ENCODE measurements at places on chromosomes 4 and X. TPM values are rescaled to one million over a fixed set of nuclear protein-coding genes. Genes with fewer than 3 reads are reported as not detected.
A peak's percentile ranks its signal among the peaks of the same experiment; 100 is the strongest.

- H3K4me3 ChIP-seq = peak overlapping the region; percentile 74
- H3K27ac ChIP-seq = no peak overlapping the region
- no peaks in the 10 kb centered on the region for H3K27me3 ChIP-seq
These were observed 805 bp downstream of the ATP8A1 start for GRCh38 chr4:42655921-42656678.

DNA sequence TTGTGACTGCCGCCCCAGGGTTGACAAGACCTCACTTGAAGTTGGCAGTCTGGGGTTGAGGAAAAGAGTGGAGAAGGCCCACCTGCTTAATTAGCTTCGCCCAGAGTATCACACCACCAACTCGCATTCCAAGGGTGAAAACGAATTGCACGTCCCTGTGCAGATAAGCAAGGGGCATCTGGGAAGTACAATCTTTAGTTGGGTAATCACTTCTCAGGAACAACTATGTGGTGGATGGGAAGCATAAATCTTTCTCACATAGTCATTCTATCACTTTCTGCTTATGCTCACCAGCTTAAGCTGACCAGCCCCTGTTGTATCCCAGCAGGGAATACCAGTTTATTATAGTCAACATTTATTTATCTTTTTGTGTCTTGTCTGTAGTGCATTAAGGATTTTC lies 14.3 kb downstream of the SPCS3 start:
- no peak overlapping the region for H3K27ac ChIP-seq
- H3K4me3 ChIP-seq = no peak overlapping the region
- no peak for DNase-seq
- no peaks in the 10 kb centered on the region for H3K27me3 ChIP-seq

DNA sequence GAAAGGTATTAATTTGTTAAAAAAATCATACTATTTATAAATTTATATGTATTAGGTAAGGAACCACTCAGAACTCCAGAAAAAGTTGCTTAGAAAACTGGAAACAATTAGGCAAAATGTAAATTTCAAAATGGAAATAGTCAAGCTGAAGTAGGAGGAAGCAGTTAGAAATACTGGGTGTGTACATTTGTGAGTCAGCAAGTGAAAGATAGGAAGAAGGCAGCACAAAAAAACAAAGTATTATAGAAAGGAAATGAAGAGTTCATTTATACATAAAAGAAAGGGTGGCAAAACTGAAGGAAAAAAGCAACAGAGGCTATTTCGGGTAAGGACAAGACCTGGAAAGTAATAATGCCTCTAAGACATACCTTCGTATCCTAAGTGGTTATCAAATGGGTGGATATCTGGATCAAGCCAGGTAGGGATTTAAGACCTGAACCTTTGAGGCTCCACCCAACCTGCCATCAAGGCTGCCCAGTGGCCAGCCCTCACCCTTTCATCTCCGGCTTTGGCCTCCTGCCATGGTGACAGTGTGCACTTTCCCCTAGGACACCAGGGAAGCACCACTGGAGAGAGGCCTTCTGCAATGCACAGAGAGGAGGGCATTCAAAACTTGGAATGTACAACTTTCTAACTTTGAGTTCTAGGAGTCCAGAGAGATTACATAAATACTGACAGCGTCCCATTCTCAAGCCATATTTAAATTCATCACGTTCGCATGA lies at the start of gene LRRC66:
TSS of gene LRRC66 (minus strand) at position 428 of the 722 bp plus-strand sequence. CDS start 2,750 bp downstream, outside the sequence.
- H3K27ac ChIP-seq = no peak within 1 kb of the TSS
- DNase-seq = no peak
- H3K4me1 ChIP-seq = peaks cover 8% of the 10 kb centered on the region
- peaks cover 22% of the 10 kb centered on the region for H3K36me3 ChIP-seq

- H3K27me3 ChIP-seq = no peaks in the 10 kb centered on the region
- H3K27ac ChIP-seq = no peak overlapping the region
- no peak overlapping the region for H3K4me3 ChIP-seq
- DNase-seq = no peak
- H3K36me3 ChIP-seq = no peaks in the 10 kb centered on the region
- peaks cover 16% of the 10 kb centered on the region for H3K4me1 ChIP-seq
These were observed 8.1 kb downstream of the RAPGEF2 start for GRCh38 chr4:159110961-159111360.

GRCh38 chrX:17563076-17563475 lies 174.2 kb upstream of the SCML1 start:
- peaks cover 64% of the 10 kb centered on the region for H3K4me1 ChIP-seq
- no peak overlapping the region for H3K4me3 ChIP-seq
- no peaks in the 10 kb centered on the region for H3K36me3 ChIP-seq

DNA sequence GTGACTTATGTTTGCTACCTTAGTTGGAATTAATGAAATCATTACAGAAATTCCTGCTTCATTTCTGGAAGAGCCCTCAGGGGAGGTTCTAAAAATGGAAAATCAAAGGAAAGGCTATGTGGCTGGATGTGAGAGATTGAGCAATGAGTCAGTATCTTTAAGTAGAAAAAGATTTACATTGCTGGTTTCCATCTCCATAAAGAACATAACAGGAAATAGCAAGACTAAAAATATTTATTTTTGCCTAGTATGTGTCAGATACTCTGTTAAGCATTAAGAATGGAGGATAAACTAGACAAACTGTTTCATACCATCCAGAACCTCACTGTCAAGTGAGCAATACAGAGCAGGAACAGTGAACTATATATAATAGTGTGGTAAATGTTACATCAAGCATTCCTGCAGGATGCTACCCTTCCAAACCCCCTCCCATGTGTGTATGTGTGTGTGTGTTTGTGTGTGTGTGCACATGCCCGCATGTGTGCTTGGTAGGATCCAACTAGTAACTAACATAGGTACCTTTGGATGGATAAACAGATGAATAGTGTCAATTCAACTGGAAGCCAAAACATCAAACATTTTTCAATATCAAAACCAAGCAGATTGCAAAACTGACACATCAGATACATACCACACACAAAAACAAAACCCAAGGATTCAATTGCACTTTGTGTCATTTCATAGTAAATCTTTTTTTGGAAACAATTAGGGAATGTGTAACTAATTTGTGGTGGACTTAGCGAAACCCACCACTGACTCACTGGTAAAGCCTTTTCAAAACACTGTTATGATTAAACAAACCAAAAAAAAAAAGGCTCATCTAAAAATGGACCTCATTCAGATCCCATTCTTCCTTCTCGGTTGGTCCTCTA lies 223.4 kb downstream of the SHROOM3 start:
- H3K36me3 ChIP-seq = no peaks in the 10 kb centered on the region
- peak overlapping the region; percentile 79 for H3K27ac ChIP-seq
- DNase-seq = no peak
- no peaks in the 10 kb centered on the region for H3K27me3 ChIP-seq
- H3K4me1 ChIP-seq = peaks cover 38% of the 10 kb centered on the region

- H3K27ac ChIP-seq = no peak overlapping the region
- H3K4me3 ChIP-seq = no peak overlapping the region
- DNase-seq = no peak
- H3K4me1 ChIP-seq = no peaks in the 10 kb centered on the region
- H3K36me3 ChIP-seq = no peaks in the 10 kb centered on the region
These were observed 107.8 kb downstream of the CCNG2 start for GRCh38 chr4:77264826-77265225.

GRCh38 chrX:136450050-136450830 lies 37.5 kb upstream of the BRS3 start:
- no peak overlapping the region for H3K4me3 ChIP-seq
- no peak for DNase-seq
- no peaks in the 10 kb centered on the region for H3K4me1 ChIP-seq

FANCB gene
- 3.8 TPM for total RNA-seq

DNA sequence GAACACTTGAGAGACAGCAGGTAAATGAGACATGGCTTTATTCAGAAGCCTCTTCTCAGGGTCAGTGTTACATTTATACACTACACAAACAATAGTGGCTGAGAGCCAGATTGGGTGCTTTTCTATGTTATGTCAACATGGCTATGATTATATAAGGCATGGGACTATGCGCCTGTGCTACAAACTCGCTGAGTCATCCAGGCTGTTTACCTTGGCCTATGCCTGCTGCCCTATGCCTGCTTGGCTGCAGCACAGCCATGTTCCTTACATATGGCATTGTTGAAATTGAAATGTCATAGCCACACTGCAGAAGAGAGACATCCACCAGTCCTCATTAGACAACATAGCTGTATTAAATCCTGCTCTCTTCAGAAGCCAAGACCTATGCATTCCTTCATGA lies 236.3 kb upstream of the NWD2 start:
- DNase-seq = no peak
- no peak overlapping the region for H3K4me3 ChIP-seq
- H3K4me1 ChIP-seq = no peaks in the 10 kb centered on the region
- no peaks in the 10 kb centered on the region for H3K36me3 ChIP-seq
- H3K27me3 ChIP-seq = no peaks in the 10 kb centered on the region

GRCh38 chr4:6819295-6819694 lies 36.8 kb downstream of the KIAA0232 start:
- no peaks in the 10 kb centered on the region for H3K27me3 ChIP-seq
- H3K4me1 ChIP-seq = peaks cover 7% of the 10 kb centered on the region
- no peak overlapping the region for H3K27ac ChIP-seq
- DNase-seq = no peak
- no peaks in the 10 kb centered on the region for H3K36me3 ChIP-seq
- no peak overlapping the region for H3K4me3 ChIP-seq

DNA sequence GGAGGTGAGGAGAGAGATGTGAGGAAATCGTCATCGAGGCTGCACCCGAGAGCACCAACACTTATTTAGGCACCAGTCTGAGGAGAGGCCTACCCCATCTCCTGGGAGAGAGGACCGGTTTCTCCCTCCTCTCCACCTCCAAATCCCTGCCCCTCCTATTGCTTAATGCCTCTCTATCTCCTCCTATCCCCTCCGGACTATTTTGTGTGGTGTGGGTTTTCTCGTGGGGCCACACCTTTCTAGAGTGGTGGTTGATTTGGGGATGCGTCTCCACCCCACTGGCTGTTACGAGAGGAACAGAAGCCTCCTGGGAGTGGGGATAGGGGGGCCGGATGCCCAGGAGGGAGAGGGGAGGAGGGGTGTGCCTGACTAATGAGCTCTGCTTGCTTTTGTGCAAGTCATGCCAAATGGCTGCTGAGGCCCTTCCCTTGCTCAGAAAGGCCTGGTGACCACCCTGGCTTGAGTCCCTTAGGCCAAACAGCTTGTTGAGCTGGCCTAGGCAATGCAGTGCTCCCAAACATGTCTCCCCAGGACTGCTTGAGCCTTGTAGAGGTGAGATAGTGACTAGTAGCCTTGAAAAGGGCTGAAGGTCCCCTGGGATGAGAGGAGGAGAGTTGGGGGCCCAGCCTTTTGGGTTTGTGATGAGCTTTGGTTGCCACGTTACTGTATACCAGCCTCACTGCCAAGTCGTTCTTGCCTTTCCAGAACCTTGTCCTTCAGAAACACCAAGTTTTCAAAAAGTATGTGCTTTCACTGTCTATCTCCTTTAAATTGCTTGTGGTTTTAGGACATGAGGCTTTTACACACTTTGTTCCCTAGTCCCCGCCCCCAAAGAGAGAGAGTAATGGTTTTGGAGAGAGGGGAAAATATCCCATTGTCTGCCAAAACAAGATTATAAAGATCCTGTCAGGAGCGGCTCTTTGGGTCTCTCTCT lies 1.2 kb downstream of the MSN start:
- H3K27me3 ChIP-seq = no peaks in the 10 kb centered on the region
- H3K27ac ChIP-seq = peak overlapping the region; percentile 88
- H3K4me3 ChIP-seq = peak overlapping the region; percentile 90
- H3K36me3 ChIP-seq = no peaks in the 10 kb centered on the region
- H3K4me1 ChIP-seq = peaks cover 37% of the 10 kb centered on the region

- peaks cover 11% of the 10 kb centered on the region for H3K4me1 ChIP-seq
- H3K27ac ChIP-seq = peak overlapping the region; percentile 34
- no peak overlapping the region for H3K4me3 ChIP-seq
- peaks cover 10% of the 10 kb centered on the region for H3K36me3 ChIP-seq
These were observed 2.1 kb upstream of the TMEM165 start for GRCh38 chr4:55393461-55394320.

DNA sequence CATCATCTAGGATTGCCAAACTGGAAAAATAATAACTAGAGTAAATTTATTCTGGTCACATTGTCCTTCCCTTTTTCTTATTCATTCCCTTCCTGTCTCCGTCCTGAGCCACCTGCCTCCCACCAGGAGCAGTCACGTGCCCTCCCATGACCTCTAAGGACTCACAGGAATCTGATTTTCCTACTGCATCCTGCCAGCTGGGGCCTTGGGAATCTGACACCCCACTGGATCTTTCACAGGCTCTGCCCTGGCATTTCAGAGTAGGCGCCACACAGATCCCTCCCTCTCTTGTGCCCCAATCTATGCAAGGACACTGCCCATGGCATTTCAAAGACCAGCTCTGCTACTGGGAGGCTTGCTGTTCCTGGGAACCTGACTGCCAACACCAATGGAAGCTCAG lies 520.5 kb downstream of the PPARGC1A start:
- no peaks in the 10 kb centered on the region for H3K4me1 ChIP-seq
- no peak overlapping the region for H3K27ac ChIP-seq
- H3K27me3 ChIP-seq = no peaks in the 10 kb centered on the region
- no peaks in the 10 kb centered on the region for H3K36me3 ChIP-seq
- DNase-seq = no peak
- H3K4me3 ChIP-seq = no peak overlapping the region

GPC3 gene
- not detected for total RNA-seq

KLF8 gene
- total RNA-seq = 1.8 TPM

SCFD2 gene
- total RNA-seq = 24.2 TPM

- peaks cover 10% of the 10 kb centered on the region for H3K27me3 ChIP-seq
- no peak overlapping the region for H3K27ac ChIP-seq
- no peaks in the 10 kb centered on the region for H3K36me3 ChIP-seq
- peak overlapping the region; percentile 36 for H3K4me3 ChIP-seq
- DNase-seq = peak; percentile 73
These were observed 41.1 kb downstream of the LUZP4 start for GRCh38 chrX:115330498-115331168.

- no peaks in the 10 kb centered on the region for H3K4me1 ChIP-seq
- H3K27me3 ChIP-seq = no peaks in the 10 kb centered on the region
- peak; percentile 25 for DNase-seq
- H3K36me3 ChIP-seq = no peaks in the 10 kb centered on the region
- no peak overlapping the region for H3K4me3 ChIP-seq
- H3K27ac ChIP-seq = no peak overlapping the region
These were observed 108.9 kb upstream of the ADAMTS3 start for GRCh38 chr4:72677886-72678285.

DNA sequence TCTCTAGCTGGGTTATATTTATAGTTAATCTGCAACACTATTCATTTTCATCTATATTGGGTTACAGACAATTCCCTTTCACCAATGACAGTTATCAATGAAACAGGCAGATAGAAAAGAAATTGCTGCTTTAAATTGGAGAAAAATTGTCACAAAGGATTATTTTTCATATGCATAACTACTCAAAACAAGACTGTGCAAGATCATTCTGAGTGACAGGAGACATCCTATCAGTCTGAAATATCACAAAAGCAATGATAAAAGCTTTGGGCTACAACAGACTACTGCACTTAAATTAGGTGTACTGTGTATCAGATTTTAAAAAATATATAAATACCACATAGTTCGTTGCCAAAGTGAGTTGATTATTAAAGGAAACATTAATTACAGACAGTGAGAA lies 722.6 kb downstream of the ARAP2 start:
- no peaks in the 10 kb centered on the region for H3K27me3 ChIP-seq
- no peaks in the 10 kb centered on the region for H3K36me3 ChIP-seq
- H3K4me1 ChIP-seq = no peaks in the 10 kb centered on the region
- H3K4me3 ChIP-seq = no peak overlapping the region
- DNase-seq = no peak

GPRIN3 gene
- under 0.01 TPM for total RNA-seq

Measured in osteoblast (primary cell).